ENCODE measurements at places on chromosomes 11 and 22. TPM values are rescaled to one million over a fixed set of nuclear protein-coding genes. Genes with fewer than 3 reads are reported as not detected.

RFPL1 gene
- total RNA-seq: not detected

OR52I2 gene
- not detected for total RNA-seq

ROBO4 gene
- 8.1 TPM for total RNA-seq

MS4A6E gene
- total RNA-seq: not detected

MMP13 gene
- total RNA-seq: not detected

CNIH2 gene
- 94.8 TPM for total RNA-seq

OR2AG2 gene
- 1.4 TPM for total RNA-seq

NAV2 gene
- 11.1 TPM for total RNA-seq

OTOG gene
- 0.23 TPM for total RNA-seq

IL17REL gene
- total RNA-seq: 0.69 TPM

MIAT gene
- total RNA-seq: 125 TPM

ACR gene
- not detected for total RNA-seq

LRRC75B gene
- total RNA-seq: 11.1 TPM

OR5AS1 gene
- total RNA-seq: not detected

ME3 gene
- total RNA-seq: 75.0 TPM

MRGPRE gene
- not detected for total RNA-seq

IGSF22 gene
- total RNA-seq: 0.46 TPM

C11orf97 gene
- total RNA-seq: 2.5 TPM

FGF19 gene
- total RNA-seq: 2.3 TPM

CCDC81 gene
- total RNA-seq: 6.7 TPM

MAJIN gene
- not detected for total RNA-seq

OR5B21 gene
- total RNA-seq: not detected

SLC22A8 gene
- total RNA-seq: 1.2 TPM

HEPHL1 gene
- total RNA-seq: not detected

FDXACB1 gene
- 7.2 TPM for total RNA-seq

FGF3 gene
- total RNA-seq: not detected

SPDYC gene
- total RNA-seq: not detected

ACTN3 gene
- 0.23 TPM for total RNA-seq

LMNTD2 gene
- 0.23 TPM for total RNA-seq

BBOX1 gene
- total RNA-seq: 27.7 TPM

ADAMTS8 gene
- 2.5 TPM for total RNA-seq

NOX4 gene
- 9.7 TPM for total RNA-seq

MAPK8IP2 gene
- 76.6 TPM for total RNA-seq

HEPN1 gene
- not detected for total RNA-seq

TREH gene
- not detected for total RNA-seq

MOGAT2 gene
- not detected for total RNA-seq

SCN4B gene
- 14.5 TPM for total RNA-seq

B3GAT1 gene
- total RNA-seq: 56.7 TPM

CELSR1 gene
- 4.4 TPM for total RNA-seq

MAPK8IP1 gene
- total RNA-seq: 131 TPM

Measured in diencephalon (tissue), 1 donor.